ENCODE measurements at places on chromosomes 7 and 10.

GRCh38 chr7:54189330-54189729 is 352.8 kb upstream of the VSTM2A start:
- no peak for DNase-seq

- DNase-seq: no peak
Observed at GRCh38 chr10:122494173-122494820, 32.9 kb downstream of the HTRA1 start.

GRCh38 chr7:132501956-132502355 is 74.3 kb downstream of the PLXNA4 start:
- DNase-seq: no peak

- DNase-seq: no peak
Observed at GRCh38 chr10:86155054-86155921, 211.3 kb downstream of the GRID1 start.

DNA sequence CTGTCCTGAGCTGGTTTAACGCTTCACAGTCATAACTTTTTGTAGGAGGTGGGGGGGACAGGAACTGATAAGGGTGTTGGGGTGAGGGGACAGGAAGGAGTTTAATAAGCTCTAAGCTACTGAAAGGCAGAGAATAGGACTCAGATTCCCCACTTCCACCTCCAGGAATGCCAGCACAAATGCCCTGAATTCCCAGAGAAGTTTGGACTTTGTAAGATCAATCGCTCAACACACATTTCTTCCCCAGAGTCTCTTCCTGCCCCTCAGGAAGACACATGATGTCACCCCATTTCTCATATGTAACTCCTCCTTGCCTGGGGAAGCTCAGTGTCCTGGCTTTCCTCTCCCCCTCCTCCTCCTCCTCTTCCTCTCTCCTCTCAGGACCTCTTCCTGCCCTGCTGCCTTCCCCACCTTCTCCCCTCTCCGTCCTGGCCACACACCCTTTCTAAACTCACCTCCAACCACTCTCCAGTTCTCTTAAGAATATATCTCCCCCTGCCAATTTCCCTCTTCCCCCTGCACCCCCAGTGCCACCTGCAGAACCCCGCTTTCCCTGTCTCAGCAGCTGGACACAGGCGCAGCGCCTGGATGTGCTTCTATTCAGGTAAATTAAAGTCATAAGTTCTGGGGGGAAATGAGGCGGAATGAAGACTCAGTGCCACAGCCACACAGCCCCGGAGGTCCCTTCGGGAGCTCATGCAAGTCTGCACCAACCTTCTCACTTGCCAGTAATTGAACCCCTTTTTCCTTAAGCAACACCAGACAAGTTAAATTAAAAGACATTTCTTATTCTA is 5.3 kb upstream of the LOXL4 start:
- DNase-seq: no peak

Data from liver (tissue), 10 donors.